ENCODE measurements at places on chromosomes 12 and 14.

DNA sequence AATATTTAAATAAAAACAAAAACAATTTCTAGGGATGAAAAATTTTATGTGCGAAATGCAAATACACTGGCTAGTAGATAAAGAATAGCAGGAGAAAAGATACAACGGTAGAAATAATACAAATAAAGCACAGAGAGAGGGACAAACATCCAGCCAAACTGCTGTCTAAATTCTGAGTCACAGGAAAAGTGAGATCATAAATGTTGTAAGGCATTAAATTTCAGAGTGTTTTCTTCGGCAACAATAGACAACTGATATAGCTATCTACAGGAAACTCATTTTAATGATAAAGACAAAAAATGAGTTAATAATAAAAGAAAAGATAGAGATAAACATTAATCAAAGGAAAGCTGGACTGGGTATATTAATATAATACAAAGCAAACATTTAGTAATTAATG is 122.2 kb downstream of the NTS start:
- DNase-seq, result no peak

DNA sequence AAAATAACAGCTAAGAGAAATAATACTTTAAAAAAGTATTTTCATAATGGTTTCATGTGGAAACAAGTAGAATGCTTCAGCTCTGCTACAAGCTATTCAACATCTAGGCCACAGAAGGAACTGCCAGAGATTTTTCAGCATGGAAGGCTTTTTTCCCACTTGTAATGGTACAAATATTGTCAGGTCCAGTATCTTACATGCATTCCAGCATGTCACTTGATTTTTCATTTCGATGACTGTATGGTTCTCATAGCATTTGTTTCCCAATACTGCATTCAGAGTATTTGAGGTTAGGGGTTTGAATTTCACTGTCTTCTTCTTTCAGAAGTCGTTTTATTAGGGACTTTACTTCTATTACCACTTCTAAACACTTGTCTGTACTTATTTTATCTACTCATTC is 1701.5 kb upstream of the FLRT2 start:
- no peak for DNase-seq

GRCh38 chr12:57872362-57872761 is 25.8 kb upstream of the CTDSP2 start:
- no peak for DNase-seq

GRCh38 chr14:86510491-86510890 is 980.5 kb downstream of the FLRT2 start:
- no peak for DNase-seq

DNA sequence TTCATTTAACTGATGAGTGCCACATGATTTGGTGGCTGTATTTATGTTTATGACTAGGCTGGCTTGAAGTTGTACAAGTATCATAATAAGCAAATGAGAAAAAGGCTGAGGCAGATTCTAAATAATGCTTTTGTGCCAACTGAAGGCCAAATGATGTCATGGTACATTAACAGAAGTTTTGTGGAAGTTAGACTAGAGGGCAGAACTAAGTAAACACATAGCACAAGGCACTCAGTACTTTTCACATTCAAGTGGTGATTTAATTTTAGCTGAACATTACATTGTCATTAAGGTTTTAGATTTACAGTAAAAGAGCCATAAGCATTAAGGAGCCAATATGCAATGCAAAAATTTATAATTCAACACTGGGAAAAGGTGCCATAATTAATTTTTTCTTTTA is 21.1 kb downstream of the PPP1CC start:
- DNase-seq, result no peak

GRCh38 chr12:124454735-124455134 is 112.7 kb downstream of the NCOR2 start:
- DNase-seq, result no peak

GRCh38 chr14:24426150-24426911 is 3.1 kb downstream of the CBLN3 start:
- DNase-seq, result no peak

DNA sequence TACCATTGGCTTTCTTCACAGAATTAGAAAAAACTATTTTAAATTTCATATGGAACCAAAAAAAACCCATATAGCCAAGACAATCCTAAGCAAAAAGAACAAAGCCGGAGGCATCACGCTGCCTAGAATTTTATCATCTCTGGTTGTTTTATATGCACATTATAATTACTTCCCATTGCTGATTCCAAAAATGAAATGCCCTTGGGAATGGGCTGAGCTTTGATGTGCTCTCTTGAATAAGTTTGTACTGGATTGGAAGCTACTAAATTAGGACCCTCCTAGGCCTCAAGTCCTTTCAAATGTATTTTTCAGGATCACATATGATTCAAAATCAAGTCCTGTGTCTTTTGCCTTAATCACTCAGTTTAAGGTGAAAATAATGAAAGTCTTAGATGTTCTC is 58.9 kb upstream of the DUSP6 start:
- no peak for DNase-seq

DNA sequence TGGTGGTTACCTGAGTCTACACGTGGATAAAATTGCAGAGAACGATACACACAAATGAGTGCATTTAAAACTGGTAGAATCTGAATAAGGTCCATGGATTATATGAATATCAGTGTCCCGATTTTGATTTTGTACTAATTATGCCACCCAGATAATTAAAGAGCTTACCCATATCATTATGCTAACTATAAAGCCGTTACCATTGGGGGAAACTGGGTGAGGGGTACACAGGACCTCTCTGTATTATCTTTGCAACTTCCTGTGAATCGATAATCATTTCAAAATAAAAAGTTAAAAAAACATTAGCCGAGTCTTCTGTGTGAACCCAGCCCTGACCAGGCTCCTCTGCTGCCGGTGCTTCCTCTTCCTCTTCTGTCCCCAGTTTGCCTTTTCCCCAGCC is 107.1 kb downstream of the SMOC1 start:
- no peak for DNase-seq

- DNase-seq, result no peak
These were observed 6.3 kb upstream of the PWP1 start for GRCh38 chr12:107679336-107679735.

DNA sequence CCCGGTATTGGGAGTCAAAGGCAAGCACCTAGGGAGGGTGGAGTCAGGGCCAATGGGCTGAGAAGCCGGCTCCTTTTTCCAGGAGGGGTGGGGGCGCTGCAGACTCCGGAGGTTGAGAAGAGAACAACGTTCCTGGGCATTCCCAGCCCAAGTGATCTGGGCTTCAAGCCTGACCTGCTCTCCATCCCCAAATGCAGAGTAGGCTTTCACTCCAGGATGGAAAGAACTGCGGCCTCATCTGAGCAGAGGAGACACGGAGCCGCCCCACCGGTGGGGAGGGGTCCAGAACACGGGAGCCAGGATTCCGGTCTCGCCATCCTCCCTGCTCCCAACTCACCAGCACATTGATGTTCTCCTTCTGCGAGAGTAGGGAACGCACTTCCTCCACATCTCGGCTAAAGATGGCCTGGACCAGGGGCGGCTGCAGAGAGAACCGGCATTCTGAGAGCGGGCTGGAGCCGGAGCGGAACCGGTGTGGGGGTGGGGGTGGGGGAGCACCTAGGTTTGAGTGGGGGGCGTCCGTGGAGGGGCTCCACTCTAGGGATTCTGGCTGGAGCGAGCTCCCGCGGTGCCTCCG is 605 bp downstream of the ANKRD52 start:
- no peak for DNase-seq

DNA sequence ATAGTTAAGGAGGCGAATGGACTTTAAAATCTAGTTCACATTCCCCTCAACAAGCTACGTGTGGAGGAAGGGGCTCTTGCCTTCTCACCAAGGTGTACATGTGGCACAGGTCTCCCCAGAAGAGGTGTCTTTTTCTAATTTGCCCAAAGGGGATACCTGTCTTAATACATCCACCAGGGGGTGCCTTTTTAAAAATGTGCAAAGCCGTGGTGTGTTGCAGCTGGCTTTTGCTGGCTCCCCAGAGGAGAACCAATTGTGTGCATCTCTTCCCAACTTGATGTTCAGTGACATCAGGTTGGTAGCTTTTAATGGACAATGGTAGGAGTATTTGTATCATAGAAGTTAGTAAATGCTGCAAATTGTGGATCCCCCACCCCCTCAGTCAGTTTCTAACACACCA is 33.8 kb downstream of the CREBL2 start:
- DNase-seq, result no peak

GRCh38 chr12:93447555-93448290 is 6.0 kb upstream of the UBE2N start:
- no peak for DNase-seq

- DNase-seq, result no peak
These were observed 403 bp downstream of the ATN1 start for GRCh38 chr12:6928022-6928702.

- no peak for DNase-seq
These were observed 96.1 kb downstream of the FLRT2 start for GRCh38 chr14:85625925-85626585.

DNA sequence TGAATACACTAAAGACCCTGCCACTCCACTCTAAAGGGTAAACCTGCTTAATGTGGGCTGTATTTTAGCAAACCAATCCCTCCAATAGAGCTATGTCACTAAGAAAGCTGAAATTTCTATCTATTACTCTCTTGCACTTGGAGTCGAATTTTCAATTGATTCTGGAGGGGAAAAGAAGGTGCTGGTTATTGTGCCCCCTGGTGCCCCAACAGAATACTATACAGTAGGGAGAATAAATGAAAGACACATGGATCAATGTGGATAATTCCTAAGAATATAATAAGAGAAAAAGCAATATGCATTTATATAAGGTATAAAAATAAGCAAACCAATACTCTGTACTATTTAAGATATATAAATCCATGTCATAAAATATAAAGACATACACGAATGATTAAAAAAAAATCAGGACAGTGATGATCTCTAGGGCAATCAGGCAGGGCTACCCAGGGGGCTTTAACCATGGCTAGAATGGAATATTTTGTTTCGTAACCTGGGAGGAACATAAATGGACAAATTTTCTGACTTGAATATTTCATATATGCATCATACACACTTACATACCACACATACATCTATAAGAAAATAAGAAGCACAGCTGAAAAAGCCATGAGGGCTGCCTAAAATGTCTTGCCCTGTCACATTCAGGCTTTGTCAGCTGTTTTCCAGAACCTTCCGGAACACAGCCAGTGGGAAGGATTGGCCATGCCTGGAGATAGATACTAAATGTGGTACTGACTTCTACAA is 54.4 kb downstream of the EFCAB11 start:
- DNase-seq, result peak; percentile 4

DNA sequence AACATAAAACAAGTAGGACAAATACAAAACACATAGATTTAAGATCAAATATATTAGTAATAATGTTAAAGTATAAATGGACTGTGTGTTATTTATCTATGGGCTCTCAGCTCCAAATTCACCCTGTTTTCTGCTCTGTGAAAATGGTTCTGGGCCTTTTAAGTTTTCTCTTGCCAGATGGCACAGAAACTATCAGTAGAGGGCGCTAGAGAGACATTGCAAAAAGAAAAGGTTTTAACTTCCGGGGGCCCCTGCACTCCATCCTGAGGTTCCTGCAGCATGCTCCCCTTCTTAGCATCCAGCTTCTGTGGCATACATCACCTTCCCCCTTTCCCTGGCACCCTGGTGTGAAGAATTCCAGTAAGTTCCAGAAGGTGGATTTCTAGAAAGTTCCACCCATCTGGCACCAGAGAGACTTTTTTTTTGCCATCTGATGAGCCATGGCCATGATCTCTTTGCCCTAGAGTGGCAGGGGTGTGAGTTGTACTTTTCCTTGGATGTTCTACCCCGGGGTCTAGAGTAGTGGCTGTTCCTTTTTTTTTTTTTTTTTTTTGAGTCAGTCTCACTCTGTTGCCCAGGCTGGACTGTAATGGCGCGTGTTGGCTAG is 29.3 kb downstream of the ZCRB1 start:
- DNase-seq, result no peak

- no peak for DNase-seq
These were observed 29.1 kb downstream of the SH2B3 start for GRCh38 chr12:111434680-111435338.
